ENCODE measurements at places on chromosomes 3 and 15. TPM values are rescaled to one million over a fixed set of nuclear protein-coding genes. Genes with fewer than 3 reads are reported as not detected.

B3GNT5 gene
- 25.2 TPM for polyA plus RNA-seq

ZNF609 gene
- polyA plus RNA-seq = 34.5 TPM

ICE2 gene
- polyA plus RNA-seq = 69.9 TPM

GRCh38 chr3:69012100-69012799 is 1.2 kb downstream of the EOGT start:
- DNase-seq = peak; percentile 40

- no peak for DNase-seq
These were observed 264.4 kb upstream of the VEPH1 start for GRCh38 chr3:157767607-157768006.

GRCh38 chr3:54628888-54629441 is 298.9 kb downstream of the LRTM1 start:
- DNase-seq = no peak

GRCh38 chr3:102301155-102301880 is 133.5 kb upstream of the ZPLD1 start:
- DNase-seq = no peak

DNA sequence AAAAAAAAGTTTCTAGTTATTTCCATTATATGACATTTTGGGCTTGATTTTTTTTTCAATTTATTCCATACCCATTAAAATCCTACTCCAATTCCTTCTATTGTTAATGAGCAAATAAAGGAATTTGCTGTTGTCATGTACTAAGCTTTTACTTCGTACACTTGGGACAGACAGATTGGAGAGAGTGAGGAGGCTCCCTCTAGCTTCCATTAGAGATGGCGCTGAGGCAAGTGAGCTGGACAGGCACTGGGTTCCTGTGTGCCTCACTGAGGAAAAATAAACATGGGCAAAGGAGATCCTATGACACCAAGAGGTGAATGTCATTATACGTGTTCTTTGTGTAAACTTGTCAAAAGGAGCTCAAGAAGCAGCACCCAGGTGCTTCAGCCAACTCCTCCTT is 441.1 kb upstream of the MDFIC2 start:
- DNase-seq = no peak

GRCh38 chr3:53496984-53497383 is 2.6 kb downstream of the CACNA1D start:
- no peak for DNase-seq

- no peak for DNase-seq
These were observed 1.1 kb upstream of the BLOC1S6 start for GRCh38 chr15:45586125-45586524.
